Glutamatergic neuron (in vitro differentiated cells): ENCODE measurements at places on chromosomes 12 and 14. TPM values are rescaled to one million over a fixed set of nuclear protein-coding genes. Genes with fewer than 3 reads are reported as not detected.

The KLRD1 gene
- 0.25 TPM for total RNA-seq

The PLEKHA5 gene
- 314 TPM for total RNA-seq

The KRT6C gene
- total RNA-seq = not detected

The ARHGDIB gene
- not detected for total RNA-seq

The RAN gene
- total RNA-seq = 766 TPM

The CHST11 gene
- total RNA-seq = 11.5 TPM

The SERPINA9 gene
- total RNA-seq = not detected

The SRSF9 gene
- 210 TPM for total RNA-seq

The KLRC1 gene
- not detected for total RNA-seq

The HOXC10 gene
- not detected for total RNA-seq

The SLC5A8 gene
- total RNA-seq = not detected

The STYK1 gene
- total RNA-seq = not detected

The AMN gene
- total RNA-seq = 0.34 TPM

The NOS1 gene
- 0.96 TPM for total RNA-seq

The OSGEP gene
- 65.0 TPM for total RNA-seq

The LRRC74A gene
- not detected for total RNA-seq

The BCL11B gene
- 2.6 TPM for total RNA-seq

The LRRC10 gene
- not detected for total RNA-seq

The FOXA1 gene
- not detected for total RNA-seq

The PTGER2 gene
- not detected for total RNA-seq

The REM2 gene
- 73.2 TPM for total RNA-seq

The BHLHE41 gene
- total RNA-seq = 3.6 TPM

The NKX2-8 gene
- total RNA-seq = not detected

The DBX2 gene
- total RNA-seq = not detected

The KRT72 gene
- total RNA-seq = not detected

The CPNE8 gene
- 5.9 TPM for total RNA-seq
